ENCODE measurements at places on chromosomes 2 and 18.

DNA sequence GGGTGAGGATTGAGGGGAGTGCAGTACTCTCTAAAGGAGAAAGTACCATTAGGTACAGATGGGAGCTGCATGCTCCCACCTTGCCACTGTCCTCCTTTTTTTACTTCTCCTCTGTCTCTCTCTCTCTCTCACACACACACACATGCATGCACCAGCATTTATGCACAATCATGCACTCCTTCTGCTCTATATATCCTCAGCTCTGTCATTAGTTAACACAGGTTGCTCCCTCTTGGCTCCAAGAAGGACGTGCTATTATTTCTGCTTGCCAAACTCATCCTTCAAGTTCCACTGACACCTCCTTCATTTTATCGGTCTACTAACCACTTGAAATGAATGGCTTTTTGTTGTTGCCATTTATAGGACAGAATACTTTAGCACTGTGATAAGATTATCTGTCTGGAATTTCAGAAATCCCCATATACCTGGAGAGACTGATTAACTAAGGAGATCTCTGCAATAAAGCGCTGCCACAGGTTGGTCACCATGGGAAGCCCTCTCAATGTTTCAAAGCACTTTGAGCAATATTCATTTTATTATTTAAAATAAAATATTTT, 178.5 kb upstream of the TRIB2 start:
- DNase-seq = no peak

DNA sequence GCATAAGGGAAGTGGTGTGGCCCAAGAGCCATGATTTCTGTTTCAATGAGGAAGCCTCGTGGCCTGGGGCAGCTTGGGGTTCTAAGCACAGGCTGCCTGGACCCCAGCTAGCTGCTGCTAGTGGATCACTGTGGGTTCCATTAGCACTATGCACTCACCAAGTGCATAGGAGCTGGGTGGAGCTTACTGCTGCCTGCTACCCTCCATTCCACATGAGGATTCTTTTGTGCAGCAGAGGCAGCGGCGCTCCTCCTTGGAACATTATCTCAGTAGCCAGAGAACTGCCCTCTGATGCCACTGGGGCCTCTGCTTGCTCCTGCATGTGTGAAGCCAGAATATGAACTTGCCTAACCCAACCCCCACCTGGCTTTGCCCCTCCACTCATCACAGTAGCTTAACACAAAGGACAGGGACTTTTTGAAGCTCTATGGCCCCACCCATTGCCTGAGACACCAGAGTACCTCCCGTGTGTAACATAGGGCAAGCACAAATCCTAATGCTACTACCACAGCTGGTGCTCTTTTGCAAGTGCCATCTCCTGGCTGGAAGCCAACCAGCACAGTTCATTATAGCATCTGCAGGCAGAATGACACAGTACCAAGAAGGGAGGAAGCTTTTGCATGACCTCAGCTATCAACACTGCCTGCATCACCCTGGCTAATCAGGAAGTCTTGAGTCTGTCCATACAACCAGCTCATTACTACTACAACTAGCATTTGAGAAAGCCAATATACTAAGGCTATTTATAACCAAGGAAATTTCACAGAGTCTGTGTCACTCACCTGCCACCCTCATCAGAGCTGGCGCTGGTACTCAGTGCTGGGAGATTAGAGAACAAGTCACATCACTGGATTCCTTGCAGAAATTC, 297.0 kb upstream of the GULP1 start:
- peak; percentile 92 for DNase-seq

- DNase-seq = no peak
These were observed 84.3 kb downstream of the EFEMP1 start for GRCh38 chr2:55839182-55839819.

GRCh38 chr2:159939946-159940345, 122.5 kb downstream of the PLA2R1 start:
- no peak for DNase-seq

- DNase-seq = no peak
These were observed 121.8 kb upstream of the SERPINE2 start for GRCh38 chr2:224160917-224161316.

- no peak for DNase-seq
These were observed 24.8 kb downstream of the CYRIA start for GRCh38 chr2:16640867-16641266.

DNA sequence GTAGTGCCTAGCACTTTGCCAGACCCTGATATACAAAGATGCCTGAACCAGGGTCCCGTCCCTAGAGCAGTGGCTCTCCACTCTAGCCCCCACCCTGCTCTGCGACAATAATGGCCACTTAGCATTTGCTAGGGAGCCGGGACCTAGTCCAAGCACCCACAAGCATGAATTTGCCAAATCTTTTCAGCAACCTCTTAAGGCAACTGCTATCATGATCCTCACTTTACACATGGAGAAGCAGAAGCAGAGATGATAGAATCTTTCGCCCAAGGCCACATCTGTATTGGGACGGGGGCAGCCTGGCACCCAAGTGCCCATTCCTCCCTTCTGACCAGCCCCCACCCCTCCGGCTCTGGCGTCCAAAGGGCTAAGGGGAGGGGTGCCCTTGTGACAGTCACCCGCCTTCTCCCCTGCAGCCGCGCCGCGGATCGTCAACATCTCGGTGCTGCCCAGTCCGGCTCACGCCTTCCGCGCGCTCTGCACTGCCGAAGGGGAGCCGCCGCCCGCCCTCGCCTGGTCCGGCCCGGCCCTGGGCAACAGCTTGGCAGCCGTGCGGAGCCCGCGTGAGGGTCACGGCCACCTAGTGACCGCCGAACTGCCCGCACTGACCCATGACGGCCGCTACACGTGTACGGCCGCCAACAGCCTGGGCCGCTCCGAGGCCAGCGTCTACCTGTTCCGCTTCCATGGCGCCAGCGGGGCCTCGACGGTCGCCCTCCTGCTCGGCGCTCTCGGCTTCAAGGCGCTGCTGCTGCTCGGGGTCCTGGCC, 13.0 kb downstream of the SIGLEC15 start:
- no peak for DNase-seq

- DNase-seq = no peak
These were observed 227.6 kb downstream of the SATB2 start for GRCh38 chr2:199230091-199230490.

GRCh38 chr18:73549236-73549635, 598.4 kb downstream of the FBXO15 start:
- DNase-seq = no peak

DNA sequence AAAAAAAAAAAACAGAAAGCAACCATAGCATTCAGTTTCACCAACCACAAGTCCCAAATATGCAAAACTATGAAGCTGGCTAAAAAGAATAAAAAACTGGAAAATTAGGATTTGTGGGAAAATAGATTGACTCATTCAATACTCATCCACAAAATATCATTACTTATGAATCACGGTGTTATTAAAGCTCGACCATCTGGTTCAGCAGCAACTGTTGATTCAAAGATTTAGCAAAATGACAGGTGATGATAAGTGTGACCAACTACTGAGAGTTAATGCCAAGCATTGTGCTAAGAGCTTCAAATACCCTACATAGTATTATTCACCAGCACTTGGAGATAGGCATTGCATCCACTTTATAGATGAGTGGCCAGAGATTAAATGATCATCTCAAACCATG, 26.2 kb upstream of the XDH start:
- no peak for DNase-seq

- DNase-seq = no peak
These were observed 104.8 kb downstream of the NOL10 start for GRCh38 chr2:10584843-10585475.

DNA sequence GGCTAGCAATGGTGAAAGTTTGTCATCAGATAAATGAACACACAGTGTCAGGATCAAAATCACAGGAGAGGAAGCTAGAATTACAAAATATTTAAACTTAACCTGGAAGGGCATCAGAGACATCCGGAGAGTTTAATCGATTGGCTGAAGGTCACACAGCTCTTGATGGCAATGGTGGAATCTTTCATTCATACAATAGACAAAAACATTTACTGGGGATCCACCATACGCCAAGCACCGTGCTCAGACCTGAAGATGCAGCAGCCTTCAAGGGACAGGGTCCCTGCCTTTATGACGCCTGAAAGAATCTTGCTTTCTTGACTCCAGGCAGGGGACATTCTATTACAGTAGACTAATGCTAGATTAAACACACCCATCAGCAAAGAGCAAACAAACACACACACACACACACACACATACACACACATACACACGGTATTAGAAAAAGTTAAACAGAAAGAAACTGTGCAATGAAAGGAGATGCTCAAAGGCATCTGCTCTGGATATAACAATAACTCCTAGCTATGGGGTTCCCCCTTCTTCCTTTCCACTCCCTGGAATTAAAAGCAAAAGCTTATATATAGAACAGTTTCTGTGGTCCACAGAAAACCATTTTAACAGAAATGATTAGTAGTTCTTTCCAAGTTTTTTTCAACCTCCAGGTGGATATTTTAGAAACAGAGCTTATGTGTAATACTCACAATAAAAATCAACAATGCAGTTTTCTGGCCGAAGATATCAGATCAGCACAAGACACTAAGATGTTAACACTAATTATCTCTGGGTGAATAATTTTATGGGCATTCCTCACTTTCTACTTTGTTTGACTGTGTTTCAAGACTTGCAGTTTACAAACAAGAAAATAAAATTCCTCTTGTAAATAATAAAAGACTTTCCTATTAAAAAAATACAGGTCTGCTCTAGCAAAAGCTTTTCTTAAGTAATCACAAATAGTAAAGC, 151.7 kb downstream of the ANKRD44 start:
- DNase-seq = no peak

- no peak for DNase-seq
These were observed 137.3 kb downstream of the TRIB2 start for GRCh38 chr2:12854001-12854530.

GRCh38 chr2:28052691-28053090, 162.2 kb downstream of the BABAM2 start:
- DNase-seq = no peak

DNA sequence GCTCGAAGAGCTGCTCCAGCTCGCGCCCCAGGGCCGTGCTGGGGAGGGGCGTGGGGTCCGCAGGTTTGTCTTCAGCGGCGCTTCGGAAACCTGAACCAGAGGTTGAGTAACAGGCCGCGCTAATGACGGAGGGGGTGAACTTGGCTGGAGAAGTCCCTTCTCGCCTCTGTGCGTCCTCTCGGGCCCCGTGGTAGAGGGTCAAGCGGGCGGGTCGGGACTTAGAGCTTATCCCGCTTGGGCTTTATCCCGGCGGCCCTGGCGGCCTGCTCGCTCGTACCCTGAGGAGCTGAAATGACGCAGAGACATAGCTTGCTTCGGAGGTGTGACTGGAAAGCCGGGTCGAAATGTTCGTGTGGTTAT, 479 bp downstream of the RNMT start:
- DNase-seq = peak; percentile 48

DNA sequence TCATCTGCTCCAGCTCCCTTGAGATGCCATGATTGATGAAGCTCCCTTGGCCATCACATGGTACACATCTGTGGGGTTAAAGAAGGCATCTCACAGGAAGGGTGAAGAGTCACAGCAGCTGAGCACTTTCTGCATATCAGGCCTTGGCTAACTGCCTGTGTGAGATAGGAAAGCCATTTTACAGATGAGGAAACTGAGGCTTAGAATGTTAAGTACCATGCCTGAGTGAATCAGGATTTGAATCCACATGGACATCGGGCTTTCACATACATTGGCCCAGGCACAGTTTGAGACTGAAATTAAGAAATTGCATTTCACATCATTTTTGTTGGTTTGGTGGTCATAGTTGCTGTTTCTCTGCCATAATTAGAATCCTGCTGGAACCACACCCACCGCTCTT, 126.8 kb downstream of the BCL2L11 start:
- DNase-seq = no peak

DNA sequence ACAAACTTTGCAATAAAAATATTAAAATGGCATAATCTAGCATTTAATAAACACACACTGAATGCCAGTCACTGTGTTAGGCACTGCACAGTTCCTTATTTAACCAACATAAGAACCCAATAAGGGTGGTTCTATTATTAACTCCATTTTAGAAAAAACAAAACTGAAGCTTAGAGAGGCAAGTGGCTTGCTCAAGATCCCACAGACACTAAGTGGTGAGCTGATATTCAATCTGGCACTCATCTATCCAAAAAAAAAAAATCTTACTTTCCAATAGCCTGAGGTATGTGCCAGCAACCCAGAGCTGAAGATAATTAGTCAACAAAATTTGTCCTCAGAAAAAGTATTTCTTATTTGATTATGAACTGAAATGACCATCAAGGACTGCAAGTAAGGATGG, 799 bp downstream of the CYTIP start:
- DNase-seq = peak; percentile 16

DNA sequence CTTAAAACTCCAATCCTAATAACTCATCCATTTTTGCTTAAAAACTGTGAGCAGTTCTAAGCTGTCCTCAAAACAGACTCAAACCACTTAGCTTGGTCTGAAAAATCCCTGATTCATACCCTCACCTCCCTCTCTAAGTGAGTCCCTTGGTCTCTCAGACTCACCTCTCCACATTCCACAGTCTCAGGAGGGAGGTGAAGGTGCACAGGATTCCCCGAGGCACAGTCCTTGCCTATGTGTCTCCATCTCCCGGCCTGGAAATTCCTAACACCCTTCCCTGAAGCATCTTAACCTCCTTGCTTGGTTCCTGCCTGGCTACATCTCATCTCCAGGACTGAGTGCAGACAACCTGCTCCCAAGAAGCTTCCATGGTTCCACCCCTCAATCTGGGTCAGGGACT, 45.0 kb downstream of the CYRIA start:
- DNase-seq = no peak
